ENCODE measurements at places on chromosomes 2 and 18. TPM values are rescaled to one million over a fixed set of nuclear protein-coding genes. Genes with fewer than 3 reads are reported as not detected.

TFCP2L1 gene
- 0.02 TPM for total RNA-seq

- no peak for DNase-seq
- peaks cover 4% of the 10 kb centered on the region for H3K4me1 ChIP-seq
- H3K4me3 ChIP-seq = no peak overlapping the region
- peaks cover 28% of the 10 kb centered on the region for H3K27me3 ChIP-seq
Observed at GRCh38 chr2:119024152-119024551, 82.2 kb downstream of the MARCO start.

ASXL3 gene
- total RNA-seq = not detected

DNA sequence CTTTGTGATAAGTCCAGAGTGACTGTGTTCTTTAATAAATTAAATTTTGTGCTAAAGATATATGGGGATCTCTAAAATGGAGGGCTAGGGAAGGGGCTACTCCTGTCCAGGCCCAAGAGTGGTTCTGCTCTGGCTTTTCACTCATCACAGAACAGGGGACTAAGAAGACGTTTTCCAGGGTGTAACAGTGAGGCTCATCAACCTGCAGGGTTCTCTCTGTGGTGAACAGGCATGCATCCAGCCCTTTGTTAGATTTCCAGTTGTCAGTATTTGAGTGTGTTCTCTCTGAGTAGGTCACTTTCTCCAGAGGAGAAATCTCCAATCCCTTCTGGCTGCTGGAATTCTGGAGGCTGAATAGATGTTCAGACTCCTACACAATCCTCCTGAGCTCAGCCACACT, 408.9 kb downstream of the PLCL1 start:
- no peaks in the 10 kb centered on the region for H3K4me1 ChIP-seq
- H3K27ac ChIP-seq = no peak overlapping the region
- DNase-seq = no peak

PROM2 gene
- not detected for total RNA-seq

GRCh38 chr2:177051278-177051677, 161.3 kb upstream of the HNRNPA3 start:
- H3K36me3 ChIP-seq = no peaks in the 10 kb centered on the region
- H3K4me1 ChIP-seq = no peaks in the 10 kb centered on the region
- H3K27ac ChIP-seq = no peak overlapping the region
- H3K4me3 ChIP-seq = no peak overlapping the region
- H3K27me3 ChIP-seq = peaks cover 12% of the 10 kb centered on the region

DNA sequence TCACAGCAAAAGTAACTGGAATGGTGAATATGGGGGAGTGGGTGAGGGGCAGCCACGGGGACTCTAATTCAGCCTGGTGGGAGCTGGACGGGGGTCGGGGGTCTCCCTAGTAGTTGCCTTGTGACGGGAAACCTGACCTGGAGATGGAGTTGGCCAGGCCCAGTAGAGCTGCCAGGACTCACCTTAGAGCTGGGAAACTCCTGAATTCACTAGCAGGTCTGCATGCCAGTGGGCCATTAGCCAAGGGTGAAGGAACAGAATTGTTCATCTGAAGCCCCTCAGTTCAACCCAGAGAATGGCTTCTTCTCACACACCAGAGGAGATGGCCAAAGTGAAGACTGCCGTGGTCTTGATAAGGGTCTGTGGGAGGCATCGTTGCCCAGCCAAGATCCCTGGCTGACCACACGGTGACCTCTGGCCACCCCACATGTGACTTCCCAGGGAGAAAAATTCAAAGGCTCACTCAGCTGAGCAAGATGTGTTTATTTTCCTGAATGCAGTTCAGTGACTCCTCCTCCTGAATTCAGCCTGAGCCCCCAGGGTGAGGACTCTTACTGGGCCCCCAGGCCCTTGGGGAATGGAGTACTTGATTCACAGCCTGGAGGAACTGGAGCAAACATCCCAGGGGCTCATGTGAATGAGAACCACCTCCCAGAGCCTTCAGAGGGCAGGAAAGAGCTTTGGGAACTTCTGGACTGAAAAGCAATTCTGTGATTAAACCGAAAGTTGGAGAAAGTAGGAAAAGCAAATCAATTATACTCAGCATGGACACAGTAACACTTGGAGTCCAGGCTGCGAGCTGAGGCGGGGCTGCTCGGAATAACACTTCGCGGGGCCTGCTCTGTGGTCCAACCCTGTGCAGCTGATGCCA, 25.2 kb downstream of the MOCOS start:
- no peak overlapping the region for H3K27ac ChIP-seq
- no peaks in the 10 kb centered on the region for H3K36me3 ChIP-seq
- no peak for DNase-seq
- H3K27me3 ChIP-seq = peaks cover 17% of the 10 kb centered on the region

DNA sequence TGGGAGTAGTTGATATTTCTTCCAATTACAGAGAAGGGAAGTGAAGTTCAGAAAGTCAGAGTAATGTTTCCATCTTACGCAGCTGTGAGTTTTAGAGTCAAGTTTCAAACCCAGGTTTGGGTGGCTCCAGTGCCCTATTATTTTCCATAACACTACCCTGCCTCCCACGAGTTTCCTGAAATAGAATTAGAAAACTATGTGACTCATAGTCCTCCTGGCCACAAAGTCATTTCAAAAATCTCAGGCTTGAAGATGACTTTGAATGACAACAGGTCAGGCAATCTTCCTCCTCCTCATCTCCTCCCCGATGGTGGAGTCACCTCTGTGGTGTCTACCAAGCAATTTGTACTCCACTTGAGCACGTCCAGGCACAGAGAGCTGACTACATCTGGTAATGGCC, 212.3 kb upstream of the TRIB2 start:
- peaks cover 2% of the 10 kb centered on the region for H3K36me3 ChIP-seq
- DNase-seq = no peak
- H3K27me3 ChIP-seq = no peaks in the 10 kb centered on the region

TMEM163 gene
- total RNA-seq = 1.3 TPM

- DNase-seq = no peak
- peaks cover 8% of the 10 kb centered on the region for H3K4me1 ChIP-seq
- peaks cover 7% of the 10 kb centered on the region for H3K27me3 ChIP-seq
- no peaks in the 10 kb centered on the region for H3K36me3 ChIP-seq
- no peak overlapping the region for H3K4me3 ChIP-seq
Observed at GRCh38 chr2:233312874-233313273, 5.3 kb downstream of the SAG start.

- no peaks in the 10 kb centered on the region for H3K36me3 ChIP-seq
- no peaks in the 10 kb centered on the region for H3K27me3 ChIP-seq
- H3K27ac ChIP-seq = peak overlapping the region; percentile 83
- DNase-seq = no peak
- peaks cover 35% of the 10 kb centered on the region for H3K4me1 ChIP-seq
- peak overlapping the region; percentile 76 for H3K4me3 ChIP-seq
Observed at GRCh38 chr18:79434607-79435401, 39.1 kb downstream of the NFATC1 start.

DNA sequence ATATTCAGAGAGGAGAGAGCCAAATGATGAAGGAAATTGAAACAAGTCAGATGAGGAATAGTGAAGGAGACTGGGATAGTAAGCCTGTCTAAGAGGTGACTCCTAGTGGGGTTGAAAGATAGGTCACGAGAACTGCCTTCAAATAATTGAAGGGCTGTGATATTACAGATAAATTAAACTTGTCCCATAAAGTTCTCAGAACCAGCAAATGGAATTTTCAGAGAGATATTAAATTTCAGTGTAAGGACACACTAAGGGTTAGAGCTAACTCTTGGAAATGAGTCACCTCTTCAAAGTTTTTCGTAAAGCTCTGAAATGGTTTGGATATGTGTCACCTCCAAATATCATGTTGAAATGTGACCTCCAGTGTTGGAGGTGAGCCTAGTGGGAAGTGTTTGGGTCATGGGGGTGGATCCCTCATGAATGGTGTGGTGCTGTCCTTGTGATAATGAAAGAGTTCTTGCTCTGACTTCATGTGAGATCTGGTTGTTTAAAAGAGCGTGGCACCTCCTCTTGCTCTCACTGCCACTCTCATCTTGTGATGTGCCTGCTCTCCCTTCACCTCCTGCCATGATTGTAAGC, 87.3 kb downstream of the BABAM2 start:
- H3K27me3 ChIP-seq = no peaks in the 10 kb centered on the region
- DNase-seq = no peak
- H3K4me1 ChIP-seq = peaks cover 11% of the 10 kb centered on the region
- H3K36me3 ChIP-seq = no peaks in the 10 kb centered on the region
- H3K4me3 ChIP-seq = no peak overlapping the region

COL5A2 gene
- 0.37 TPM for total RNA-seq

- no peak for DNase-seq
- no peak overlapping the region for H3K27ac ChIP-seq
- H3K27me3 ChIP-seq = peaks cover 45% of the 10 kb centered on the region
- no peak overlapping the region for H3K4me3 ChIP-seq
- peaks cover 4% of the 10 kb centered on the region for H3K4me1 ChIP-seq
- H3K36me3 ChIP-seq = peaks cover 4% of the 10 kb centered on the region
Observed at GRCh38 chr2:9107168-9108025, 99.2 kb upstream of the ASAP2 start.

DNA sequence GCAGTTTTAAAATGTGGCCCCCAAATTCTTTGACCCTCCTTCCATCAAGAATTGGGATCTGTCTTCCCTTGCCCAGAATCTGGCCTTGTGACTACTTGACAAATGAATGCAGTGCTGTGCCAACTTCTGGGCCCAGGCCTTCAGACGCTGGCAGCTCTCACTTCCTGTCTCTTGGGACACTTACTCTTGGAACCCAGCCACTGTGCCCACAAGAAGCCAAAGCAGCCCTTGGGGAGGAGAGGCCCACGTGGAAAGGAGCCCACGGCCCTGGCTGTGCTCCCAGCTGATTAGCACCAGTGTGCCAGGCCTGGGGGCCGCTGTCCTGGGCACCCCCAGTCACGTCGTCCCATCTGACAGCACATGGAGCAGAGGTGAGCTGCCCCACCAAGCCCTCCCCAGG, 56.6 kb downstream of the RPL37A start:
- H3K27me3 ChIP-seq = peaks cover 21% of the 10 kb centered on the region
- no peak overlapping the region for H3K4me3 ChIP-seq
- DNase-seq = no peak

Data from T-helper 17 cell (primary cell).